T-helper 1 cell (primary cell): ENCODE measurements at places on chromosomes 6 and 20.

DNA sequence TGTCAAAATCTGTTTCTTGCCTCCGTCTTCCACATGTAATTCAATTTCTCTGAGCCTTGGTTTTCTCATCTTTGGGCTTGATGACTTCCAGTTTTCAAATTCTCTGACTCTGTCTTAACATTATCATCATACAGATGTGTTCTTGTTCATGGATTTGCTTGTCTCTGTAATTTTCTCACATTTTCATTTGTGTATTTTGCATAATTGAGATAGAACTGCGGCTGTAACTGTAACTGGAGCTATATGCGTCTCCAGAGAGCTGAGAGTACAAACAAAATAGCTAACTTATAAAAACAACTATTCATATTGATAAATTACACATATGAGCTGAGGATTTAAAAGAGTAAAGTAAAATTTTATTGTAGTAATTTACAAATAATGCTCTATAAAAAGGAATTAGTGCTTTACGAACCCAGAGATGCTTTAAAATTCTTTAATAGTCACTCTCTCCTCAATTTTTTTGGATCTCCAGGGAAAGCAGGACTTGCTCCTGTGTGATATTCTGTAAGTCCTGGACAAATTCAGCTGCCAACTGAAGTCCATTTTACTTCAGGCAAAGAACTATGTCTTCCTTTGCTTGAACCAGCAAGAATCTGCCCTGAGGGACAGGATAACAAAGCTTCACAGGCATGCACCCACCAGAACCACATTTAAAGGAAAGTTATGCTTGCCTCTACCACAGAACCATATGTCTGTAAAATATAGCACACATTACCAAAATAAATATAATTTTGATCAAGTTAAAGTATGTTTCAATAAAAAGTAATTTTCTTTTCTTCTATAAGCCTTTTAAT is 288.3 kb downstream of the KHDC1L start:
- no peak for DNase-seq

GRCh38 chr6:149961728-149962425 is 1.9 kb upstream of the ULBP1 start:
- no peak for DNase-seq

GRCh38 chr20:5073660-5074231 is 46.0 kb downstream of the PCNA start:
- DNase-seq, result no peak

DNA sequence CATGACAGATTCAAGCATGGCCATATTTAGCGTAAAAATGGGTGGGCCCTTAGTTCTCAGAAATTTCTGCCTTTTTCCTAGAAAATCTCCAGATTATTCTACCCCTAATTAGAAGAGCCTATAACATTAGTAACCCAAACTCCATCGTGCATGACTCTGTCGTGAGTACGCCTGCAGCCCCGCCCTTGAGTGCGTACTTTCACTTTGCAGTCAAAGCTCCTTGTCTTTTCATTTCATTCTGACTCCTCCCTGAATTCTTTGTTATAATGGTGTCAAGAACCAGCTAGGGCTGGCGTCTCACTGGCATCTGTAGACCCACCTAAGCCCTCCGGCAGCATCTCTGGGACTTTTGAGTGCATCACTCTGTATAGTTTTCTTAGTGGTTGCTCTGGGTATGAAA is 61.7 kb upstream of the NOX3 start:
- DNase-seq, result no peak

DNA sequence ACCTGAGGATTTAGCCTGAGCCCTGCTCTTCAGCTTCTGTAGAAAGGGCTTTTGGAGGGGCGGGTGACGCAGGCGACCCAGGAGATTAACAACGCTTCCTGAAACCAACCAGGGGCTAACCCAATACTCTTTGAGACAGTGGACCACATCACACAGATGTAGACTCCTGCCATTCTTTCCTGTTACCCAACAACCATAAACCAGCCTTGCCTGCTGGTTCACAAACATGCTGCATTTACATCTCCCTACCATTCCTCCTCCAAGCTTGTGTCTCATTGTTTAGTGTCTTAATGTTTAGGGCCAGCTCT is 28.3 kb downstream of the PPP1R16B start:
- no peak for DNase-seq

DNA sequence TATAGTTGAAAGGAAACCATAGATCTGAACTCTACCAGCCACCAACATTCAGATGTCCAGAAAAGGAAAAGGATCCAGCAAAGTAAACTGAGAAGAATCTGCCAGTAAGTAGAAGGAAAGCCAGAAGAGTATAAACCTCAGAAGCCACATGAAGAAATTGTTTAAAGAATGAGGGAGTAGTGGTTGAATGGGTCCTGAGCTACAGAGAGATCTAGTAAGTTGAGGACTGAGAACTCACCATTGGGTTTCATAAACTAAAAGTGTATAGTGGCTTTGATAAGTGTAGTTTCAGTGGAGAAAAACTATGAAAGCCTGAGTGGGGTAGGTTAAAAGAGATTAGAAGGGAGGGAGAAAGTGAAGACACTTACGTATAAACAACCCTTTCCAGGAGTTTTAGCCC is 32.0 kb upstream of the SUMO4 start:
- DNase-seq, result no peak
